ENCODE measurements at places on chromosomes 1 and 21.
A peak's percentile ranks its signal among the peaks of the same experiment; 100 is the strongest.

DNA sequence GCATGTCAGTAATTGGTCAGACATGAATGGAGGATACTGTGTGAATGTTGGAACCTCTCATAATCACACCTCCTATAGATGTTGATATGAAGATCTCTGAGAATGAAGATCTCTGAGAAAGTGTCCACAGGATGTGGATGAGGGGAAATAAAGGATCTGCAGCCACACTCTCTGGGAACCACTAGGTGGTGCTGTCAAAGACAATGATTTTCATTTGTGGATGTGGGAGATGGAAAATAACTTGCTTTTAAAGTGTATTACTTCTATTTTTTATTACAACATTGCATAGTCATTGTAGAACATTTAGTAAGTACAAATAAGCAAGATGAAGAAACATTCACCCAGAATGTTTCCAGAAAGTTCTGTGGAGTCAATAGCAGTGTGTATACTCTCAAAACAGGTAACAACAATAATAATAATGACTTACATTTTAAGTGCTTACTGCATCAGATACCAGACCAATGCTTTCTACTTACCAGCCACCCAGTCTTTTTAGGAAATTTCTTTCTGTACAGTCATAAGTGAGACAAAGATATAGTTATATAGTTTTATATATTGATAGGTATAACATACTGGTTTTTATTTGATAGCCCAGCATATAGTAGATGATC, 128.2 kb downstream of the ATG4C start:
- DNase-seq: no peak

GRCh38 chr1:51217101-51217500, 19.0 kb upstream of the RNF11 start:
- DNase-seq: no peak

DNA sequence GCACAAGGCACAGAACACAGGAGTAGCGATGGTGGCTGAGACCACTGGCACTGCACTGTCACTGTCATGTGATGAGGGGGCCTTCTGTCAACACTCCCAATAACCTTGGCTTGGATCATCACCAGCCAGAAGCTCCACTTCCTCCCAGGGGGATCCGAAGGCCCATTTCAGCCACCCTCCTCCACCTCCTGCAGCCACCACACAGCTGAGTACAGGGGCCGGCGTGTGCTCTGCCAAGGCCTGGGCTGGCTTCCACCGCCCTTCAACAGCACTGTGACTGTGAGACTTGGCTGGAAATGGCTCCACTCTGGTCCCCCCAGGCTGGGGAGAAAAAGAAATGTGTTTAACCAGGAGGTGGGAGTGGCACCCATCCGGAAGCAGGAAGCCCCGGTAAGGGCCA, 9.9 kb upstream of the NADK start:
- no peak for DNase-seq

DNA sequence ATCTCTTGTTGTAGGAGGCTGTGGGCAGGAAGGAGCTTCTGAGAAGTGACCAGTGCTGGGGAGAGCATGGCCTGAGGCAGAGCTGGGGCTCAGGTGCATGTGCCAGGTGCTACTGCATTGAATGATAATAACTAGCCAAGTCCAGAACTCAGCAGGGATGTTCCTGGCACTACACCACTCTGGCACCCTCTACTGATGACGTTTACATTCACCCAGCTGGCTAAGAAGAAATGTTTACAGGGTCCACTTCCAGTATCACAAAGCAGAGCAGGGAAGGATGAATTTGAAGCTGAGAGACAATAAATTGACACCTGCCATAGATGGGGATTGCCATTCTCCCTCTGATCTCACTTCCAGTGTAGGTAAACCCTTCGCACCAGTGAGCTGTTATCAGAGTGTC, 411.8 kb downstream of the SETD4 start:
- DNase-seq: no peak

DNA sequence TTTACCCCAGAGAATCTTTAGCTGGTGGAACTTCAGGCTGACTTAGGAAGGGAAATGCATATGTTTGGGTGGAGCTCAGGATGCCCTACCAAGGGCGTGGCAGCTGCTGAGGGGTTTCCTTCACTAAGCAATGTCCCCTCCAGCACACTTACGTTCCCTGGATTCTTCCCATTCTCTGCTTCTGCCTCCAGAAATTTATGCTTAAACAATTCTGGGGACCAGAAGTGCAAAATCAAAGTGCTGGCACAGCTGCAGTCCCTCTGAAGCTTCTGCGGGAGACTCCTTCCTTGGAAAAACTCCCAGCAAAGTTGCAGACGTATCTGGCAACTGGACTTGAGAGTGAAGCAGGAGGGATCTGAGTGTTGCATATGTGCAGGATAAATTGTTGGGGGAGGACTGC, 402.8 kb downstream of the PCP4 start:
- no peak for DNase-seq

GRCh38 chr1:11373895-11374747, 101.1 kb downstream of the UBIAD1 start:
- no peak for DNase-seq

GRCh38 chr1:99682291-99682751, 36.4 kb downstream of the PALMD start:
- DNase-seq: no peak

GRCh38 chr1:47866601-47867437, 130.4 kb downstream of the TRABD2B start:
- no peak for DNase-seq

DNA sequence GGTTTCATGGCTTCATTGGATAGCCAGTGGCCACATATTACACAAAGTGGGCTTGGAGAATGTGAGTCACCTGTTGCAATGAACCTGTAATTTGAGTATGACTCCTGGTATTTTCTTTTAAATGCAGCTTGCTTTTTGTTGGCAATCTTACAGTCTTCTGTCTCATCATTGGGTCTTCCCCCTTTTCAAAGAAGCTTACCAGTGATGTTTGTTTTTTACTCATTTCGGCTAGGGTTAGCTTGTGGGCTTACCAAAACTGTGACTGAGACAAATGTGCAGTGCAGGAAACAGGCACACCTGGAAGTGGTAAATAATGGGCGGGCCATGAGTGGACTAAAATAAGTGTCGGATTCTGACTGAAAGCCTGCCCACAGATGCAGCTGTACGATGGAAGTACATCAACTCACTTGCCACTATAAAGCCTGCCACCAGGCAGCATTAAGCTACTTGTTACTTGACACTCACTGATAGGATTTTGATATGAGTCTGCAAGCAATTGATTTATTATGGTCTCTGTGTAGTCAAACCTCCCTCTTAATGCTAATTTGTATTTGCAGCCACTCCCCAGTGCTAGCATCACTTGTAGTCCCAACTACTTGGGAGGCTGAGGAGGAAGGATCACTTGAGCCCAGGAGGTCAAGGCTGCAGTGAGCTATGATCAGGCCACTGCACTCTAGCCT, 4.2 kb downstream of the HHAT start:
- peak; percentile 76 for DNase-seq

DNA sequence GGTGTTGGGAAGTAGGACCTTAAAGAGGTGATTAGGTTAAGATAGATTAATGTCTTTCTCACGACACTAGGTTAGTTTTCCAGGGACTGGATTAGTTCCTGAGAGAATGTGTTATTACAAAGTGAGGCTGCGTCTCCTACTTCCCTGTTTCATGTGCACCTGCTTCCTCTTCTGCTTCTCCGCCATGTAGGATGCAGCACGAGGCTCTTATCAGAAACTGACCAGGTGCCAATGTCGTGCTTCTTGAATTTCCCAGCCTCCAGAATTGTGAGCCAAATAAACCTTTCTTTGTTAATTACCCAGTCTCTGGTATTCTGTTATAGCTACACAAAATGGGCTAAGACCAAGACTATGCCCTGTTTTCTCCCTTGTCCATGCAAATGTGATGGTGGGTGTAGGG, 152.2 kb upstream of the LMO4 start:
- DNase-seq: no peak

GRCh38 chr1:53617851-53618499, 121.0 kb downstream of the GLIS1 start:
- no peak for DNase-seq

DNA sequence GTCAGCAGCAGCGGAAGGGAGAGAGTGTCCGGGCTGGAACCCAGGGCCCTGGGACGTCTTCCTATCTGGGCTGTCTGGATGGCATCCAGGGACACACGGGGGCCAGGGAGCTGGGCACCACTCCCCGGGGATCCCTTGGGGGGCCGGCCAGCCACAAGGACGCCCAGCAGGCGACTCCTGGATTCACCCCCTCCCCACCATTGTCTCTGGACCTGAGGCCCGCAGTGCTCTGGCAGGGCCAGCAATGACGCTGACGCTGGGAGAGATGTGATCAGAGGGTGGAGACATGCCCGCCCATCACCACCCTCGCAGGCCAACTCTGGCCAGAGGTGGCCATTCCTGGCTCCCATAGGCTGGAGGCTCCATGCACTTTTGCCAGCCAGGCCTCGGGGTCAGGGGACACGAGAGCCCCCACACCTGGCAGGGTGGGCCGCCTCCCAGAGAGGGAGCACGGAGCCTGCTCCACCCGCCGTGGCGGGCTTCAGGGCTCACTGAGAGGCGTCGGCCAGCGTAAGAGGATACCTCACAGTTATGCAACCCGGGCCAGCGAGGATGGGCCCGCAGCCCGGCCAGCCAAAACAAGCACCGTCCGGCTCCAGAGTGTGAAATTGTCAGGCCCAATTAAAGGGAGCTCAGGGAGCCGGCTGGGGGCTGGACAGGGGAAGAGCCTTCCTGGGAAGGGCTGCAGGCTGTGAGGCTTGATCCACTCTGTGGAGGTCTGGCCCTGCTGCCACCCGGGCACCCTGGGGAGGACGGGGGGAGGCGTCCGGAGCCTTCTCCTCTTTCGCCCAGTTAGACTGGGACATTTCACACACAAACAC, 10.3 kb downstream of the ACTRT2 start:
- DNase-seq: no peak

GRCh38 chr1:88753506-88753905, 69.4 kb downstream of the PKN2 start:
- no peak for DNase-seq

DNA sequence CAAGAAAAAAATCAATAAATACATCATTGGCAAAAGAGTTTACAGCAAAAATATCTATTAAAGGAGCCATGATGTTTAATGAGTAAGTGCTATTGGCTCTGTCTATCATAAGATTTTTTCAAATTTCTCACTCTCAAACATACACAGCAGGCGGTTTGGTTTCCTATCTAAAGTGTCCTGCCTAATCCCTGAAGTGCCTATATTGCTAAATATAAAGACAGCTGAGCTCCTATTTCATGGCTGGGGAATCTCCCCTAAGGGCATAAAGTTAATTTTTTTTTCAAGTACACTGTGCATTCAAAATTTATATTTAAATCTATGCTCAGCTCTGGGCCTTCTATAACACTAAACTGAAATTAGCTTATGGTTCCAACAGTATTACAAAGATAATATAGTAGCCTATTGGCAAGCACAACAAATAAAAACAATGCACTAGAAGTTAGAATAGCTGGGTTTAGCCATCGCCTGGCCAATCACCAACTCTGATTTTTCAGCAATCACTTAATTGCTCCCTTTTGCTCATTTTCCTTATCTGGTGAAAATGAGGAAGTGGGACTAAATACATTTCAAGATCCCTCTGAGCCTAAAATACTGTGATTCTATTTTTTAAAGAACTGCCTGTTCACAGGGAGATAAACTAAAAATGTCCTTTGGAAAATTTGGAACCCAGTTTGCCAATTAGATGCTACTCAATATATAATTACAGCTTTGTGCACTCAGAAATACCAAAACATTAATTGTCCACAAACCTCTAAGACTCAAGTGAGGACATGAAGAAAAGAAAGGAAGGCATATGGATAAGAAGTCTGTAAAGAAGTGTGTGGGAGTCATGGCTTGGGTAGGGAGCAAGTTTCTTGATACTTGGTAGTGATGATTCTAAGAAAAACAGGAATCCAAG, 62.5 kb downstream of the WDR64 start:
- no peak for DNase-seq

DNA sequence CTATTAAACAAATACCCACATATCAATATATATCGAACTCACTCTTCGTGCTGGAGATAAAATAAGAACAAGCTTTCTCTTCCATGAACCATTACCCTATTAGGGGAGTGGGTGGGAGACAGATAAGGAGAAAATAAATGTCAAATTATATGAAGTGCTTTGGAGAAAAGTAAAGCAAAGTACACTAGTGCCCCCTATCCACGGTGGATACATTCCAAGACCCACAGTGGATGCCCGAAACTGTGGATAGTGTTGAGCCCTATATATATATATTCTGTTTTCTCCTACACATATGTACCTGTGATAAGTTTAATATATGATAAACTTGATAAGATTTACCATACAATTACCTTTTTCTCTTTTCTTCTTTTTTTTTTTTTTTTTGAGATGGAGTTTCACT, 54.6 kb downstream of the FH start:
- DNase-seq: no peak

DNA sequence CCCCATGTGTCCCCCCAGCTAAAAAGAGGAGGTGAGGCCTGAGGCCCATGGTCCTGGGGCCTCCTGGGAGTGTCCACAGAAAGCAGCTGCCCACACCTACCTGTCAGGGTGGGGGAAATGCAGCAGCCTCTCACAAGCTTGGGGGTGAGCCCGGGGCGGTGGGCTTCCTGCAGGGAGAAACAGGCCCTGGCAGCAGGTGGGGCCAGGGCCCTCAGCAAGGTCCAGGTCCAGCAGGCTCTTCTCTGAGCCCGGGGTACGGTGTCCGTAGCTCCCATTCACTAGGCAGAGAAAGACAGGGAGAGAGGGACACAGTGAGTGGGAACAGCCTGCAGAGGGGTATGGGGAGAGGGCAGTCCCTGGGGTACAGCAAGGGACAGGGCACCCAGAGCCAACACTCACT, 139.0 kb downstream of the GLIS1 start:
- no peak for DNase-seq

- DNase-seq: no peak
Observed at GRCh38 chr1:237709355-237709754, 181.4 kb downstream of the ZP4 start.

DNA sequence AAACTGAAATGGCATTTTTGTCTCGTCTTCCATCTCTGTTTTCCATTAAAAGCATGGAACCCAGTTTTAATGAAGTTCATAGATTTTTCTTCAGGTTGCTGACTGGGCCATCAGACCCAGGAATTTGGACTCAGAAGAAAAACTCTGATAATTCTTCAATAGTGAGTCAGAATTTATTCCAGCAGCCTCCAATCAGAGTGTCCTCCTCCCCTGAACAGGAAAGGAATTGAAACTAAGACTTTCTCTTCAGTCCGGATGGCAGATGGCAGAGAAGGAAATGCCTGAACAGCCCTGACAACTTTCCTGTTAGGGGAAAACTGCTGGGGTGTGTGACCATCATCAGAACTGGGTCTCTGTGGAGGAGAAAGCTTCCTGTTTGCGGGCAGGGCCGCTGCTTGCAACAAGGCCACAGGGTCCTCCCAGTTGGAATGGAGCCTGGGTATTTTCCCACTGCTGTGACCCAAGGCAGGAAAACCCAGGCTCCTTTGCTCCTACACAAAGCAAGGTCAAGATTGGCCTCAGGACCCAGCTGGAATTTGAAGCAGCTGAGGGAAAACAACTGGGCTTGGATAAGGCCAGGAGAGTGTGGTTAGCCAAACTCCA, 20.7 kb downstream of the CD34 start:
- no peak for DNase-seq

- no peak for DNase-seq
Observed at GRCh38 chr1:184322253-184322652, 64.6 kb upstream of the C1orf21 start.
